ENCODE measurements at places on chromosomes 13 and 19.

- DNase-seq = no peak
These were observed 6.5 kb upstream of the TNFSF9 start for GRCh38 chr19:6524311-6524710.

DNA sequence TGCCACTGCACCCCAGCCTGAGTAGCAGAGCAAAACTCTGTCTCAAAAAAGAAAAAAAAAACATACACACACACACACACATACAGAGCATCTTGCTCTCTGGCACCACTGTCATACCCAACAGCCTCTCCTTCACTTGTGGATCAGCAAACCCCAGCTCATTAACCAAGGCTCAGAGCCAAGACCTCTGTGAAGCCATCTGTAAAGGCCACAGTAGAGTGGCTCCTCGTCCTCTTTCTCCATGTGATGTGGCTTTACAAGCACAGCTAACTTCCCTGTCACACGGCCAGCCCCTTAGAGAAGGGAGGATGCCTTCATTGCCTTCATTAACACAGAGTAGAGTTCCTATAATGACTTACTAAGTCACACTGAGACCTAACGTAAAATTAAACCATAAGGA, 62.7 kb upstream of the LSM14A start:
- DNase-seq = no peak

DNA sequence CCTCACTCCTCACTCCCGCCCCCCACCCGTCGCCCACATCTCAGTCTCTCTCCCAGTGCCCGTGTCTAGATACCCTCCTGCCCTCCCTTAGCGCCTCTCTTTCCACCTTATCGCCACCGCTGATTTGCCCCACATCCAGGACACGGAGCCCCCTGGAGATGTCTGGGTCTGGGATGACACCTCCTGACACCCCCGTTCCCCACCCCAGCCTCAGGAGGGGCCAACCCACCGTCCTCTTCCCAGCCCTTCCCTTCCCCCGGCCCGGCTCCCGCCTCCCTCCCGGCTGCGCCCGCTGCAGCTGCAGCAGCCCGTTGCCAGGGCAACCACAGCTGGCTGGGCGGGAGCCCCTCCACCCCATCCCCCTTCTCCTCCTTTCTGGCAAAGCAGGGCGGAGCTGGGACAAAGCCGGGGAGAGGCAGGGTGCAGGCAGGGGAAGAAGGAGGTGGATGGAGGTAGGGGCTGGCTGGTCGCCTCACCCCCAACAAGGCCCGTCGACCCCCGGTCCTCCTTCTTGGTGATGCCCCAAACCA, 13.5 kb downstream of the DPF1 start:
- no peak for DNase-seq

- no peak for DNase-seq
These were observed 6.4 kb downstream of the ZNF787 start for GRCh38 chr19:56114778-56115110.

DNA sequence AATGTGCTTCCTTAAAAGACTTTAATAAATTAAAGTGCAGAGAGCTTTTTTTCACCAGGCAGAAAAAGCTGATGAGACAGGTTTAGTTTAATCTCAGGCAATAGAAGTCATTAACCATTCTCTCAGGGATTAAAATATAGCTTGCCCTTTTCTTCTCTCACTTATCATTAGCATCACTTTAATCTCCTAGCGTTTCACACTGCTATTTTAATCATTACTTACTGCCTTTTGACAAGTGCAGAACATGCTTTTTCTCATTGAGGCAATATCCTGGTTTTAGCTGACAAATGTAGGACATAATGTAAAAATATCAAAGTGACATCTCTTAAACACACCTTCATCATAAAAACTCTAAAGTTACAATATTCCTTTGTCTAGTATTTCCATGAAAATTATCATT, 94.6 kb downstream of the DACH1 start:
- no peak for DNase-seq

GRCh38 chr13:42786715-42787114, 5.3 kb downstream of the FAM216B start:
- no peak for DNase-seq

DNA sequence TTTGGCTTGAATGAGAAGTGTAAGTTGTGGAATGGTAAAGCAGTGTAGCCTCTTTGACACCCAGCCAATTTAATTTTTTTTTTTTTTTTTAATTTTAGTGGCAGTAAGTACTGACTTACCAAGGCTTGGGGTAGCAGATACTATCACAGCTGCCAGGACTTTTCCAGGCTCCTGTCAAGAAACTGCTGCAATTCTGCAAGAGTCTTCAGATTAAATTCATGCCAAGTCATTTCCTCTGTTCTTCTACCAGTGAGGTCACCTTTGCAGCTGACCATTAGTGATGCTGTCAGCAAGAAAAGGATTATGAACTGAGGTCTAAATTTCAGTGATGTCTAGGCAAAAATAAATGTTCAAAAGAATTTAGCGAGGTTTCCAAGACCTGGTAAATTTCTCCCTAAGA, 91.2 kb downstream of the GGACT start:
- no peak for DNase-seq

DNA sequence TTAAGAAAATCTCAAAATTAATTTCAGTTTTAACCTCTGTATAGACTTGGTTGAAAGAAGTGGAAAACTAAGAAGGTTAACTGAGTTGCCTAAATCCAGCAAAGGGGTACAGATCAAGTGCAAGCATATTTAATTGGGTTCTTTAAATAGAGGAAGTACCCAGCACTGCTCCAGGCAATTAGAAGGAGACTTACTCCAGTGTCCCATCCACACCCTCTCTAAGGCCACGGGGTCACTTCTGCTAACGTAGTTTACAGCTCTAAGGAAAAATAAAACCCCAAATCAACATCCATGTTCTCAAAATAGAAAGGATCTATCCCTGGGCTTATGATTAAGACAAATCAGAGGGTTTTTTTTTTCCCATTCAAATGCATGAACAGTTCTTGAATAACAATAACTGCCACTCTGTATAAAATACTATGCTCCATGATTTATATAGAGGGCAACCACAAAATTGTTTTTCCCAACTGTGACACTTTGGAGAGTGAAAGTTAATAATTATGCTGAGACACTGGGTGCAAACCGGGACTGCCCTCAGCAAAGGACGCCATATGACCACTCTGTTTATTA, 4.6 kb downstream of the FRY start:
- DNase-seq = no peak

DNA sequence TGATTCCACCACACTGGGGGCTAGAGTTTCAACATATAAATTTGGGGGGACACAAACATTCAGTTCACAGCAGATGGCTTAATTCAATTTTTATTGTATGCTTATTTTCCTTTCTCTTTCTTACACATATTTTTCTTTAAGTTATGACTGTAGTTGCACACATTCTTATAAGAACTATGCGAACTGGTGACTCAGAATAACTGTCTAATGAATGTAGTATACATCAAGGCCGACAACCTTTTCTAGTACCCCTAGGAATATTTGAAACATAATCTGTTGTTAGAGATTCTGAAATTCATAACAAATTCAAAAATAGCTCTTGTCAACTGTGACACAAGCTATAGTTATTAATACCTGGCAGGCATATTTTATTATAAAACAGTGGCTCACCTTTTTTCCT, 695.6 kb downstream of the PCDH9 start:
- DNase-seq = no peak

- DNase-seq = no peak
These were observed 30.1 kb downstream of the RCBTB2 start for GRCh38 chr13:48502601-48503319.

- peak; percentile 31 for DNase-seq
These were observed 390.5 kb downstream of the FGF9 start for GRCh38 chr13:22061371-22061805.
